ENCODE measurements at places on chromosomes 13 and 19.

GRCh38 chr19:13872695-13873389 lies 4.1 kb upstream of the NANOS3 start:
- no peak for DNase-seq

DNA sequence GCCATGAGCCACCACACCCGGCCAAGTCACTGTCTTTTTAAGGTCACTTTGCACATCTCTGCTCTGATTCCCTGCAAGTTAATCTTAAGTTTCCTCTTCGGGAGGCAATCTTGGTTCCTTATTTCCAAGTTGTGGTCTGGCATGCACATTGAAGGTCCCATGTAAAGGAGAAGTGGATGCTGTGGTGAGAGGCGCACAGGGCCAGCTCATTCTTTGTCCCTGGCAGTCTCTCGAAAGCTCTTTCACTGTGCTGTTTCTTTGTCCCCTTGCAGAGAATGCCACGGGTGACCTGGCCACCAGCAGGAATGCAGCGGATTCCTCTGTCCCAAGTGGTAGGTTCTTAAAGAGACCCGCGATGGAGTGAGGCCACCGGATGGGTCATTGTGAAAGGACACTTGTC lies 16.4 kb upstream of the C19orf33 start:
- no peak for DNase-seq

DNA sequence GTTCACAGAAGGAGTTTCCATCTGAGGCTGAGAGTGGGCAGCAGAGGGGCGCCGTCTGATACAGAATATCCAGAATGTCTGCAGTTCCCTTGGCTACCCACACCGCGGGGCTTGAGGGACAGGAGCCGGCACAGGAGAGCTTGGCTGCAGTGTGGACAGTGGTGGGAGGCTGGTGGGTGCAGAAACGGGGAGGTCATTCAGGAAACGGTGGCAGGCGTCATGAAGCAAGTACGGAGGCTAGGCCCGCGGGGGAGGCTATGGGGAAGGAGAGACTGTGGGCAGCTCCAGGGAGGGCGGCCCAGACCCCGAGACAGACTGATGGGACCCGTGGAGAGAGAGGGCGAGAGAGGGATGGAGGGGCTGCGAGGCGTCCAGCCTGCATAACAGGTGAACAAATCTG lies 55.2 kb upstream of the UQCRFS1 start:
- no peak for DNase-seq

- no peak for DNase-seq
Observed at GRCh38 chr13:40439928-40440327, 226.5 kb downstream of the FOXO1 start.

DNA sequence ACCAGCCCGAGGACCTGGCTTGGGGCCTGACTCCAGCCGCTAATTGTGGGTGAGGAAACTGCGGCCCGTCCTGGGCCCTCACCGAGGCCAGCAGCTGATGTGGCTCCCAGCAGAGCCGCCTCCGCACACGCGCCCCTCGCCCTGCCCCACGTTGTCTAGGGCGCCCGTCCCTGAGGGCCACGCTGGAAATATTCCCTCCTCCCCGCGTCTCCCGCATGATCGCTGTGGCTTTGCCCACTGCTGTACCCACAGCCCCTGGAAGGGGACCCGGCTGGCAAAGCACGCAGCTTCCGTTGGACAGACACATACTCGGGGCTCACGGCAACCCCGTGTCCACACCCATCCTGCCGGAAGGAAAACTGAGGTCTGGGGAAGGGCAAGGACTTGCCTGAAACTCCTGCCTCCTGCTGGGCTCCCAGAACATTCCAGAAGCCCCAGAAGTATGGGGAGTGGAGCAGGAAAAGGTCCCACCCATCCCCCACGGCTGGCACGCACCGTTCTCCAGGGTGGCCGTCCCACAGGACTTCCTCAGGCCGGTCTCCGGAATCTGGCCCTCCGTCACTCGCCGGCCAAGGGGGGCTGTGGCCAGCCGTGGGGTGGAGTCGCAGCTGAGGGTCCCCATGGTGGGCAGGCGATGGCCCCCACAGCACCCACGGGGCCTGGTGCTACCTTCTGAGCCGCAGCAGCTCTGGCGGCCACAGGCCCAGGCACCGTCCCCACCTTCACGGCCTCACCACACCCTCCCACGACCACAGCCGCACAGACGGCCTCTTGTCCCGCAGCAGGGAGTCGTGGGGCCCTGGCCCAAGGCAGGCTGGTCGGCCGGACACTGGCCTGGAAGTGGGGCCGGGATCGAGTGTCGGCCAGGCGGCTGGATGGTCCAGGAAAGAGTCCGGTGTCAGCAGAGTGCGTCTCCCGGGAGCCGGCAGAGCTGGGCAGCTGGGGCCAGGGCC lies 13.6 kb upstream of the SHC2 start:
- DNase-seq = no peak

- no peak for DNase-seq
Observed at GRCh38 chr13:20482275-20482761, 43.3 kb downstream of the CRYL1 start.

DNA sequence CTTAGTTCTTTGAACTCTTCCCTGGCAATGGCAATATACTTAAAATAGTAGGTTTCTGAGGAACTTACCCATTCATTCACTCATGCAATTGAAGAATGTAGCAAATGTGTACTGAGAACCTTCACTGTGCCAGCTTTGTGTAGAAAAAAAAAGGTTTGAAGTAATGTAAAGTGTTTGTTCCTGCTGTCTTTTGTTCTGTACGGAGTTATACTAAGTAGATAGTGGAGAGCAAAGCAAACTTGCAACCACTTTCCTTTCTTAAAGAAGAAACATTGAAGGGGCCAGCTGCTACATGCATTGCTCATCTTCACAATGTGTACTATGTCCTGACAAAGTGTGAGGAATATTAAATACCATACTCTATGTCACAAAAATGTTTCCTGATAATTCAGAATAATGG lies 68.9 kb upstream of the FREM2 start:
- DNase-seq = no peak

GRCh38 chr19:13408889-13409518 lies 97.3 kb downstream of the CACNA1A start:
- DNase-seq = no peak

- DNase-seq = peak; percentile 13
Observed at GRCh38 chr13:84896128-84896527, 903.1 kb downstream of the SLITRK6 start.

GRCh38 chr13:30551189-30551588 lies 66.5 kb upstream of the USPL1 start:
- no peak for DNase-seq

All from caudate nucleus (tissue), 63 donors.